Upper lobe of right lung (tissue), 1 donor: ENCODE measurements at places on chromosomes 6 and 20. TPM values are rescaled to one million over a fixed set of nuclear protein-coding genes. Genes with fewer than 3 reads are reported as not detected.

The UBR2 gene
- total RNA-seq = 36.6 TPM

The PROCR gene
- 20.4 TPM for total RNA-seq

The PDE10A gene
- 6.0 TPM for total RNA-seq

The SGK2 gene
- 1.7 TPM for total RNA-seq

The ENPP5 gene
- 7.3 TPM for total RNA-seq

DNA sequence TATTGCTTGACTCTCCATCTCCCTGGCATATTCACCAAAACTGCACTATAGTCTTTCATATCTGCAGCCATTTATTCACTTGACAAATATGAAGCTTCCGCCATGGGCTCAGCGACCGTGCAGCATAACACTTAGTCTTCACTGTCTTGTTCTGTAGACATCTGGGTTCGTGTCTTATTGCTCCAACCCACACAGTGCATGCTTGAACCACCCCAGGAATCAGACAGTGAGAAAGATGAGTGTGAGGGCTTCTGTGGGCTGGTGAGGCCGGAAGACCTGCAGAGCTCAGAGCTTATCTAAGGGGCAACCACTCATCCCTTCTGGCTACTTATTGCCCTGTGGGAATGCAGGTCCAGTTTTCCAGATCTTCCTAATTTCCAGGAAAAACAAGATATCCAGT lies 19.9 kb upstream of the FAM50B start:
- peaks cover 25% of the 10 kb centered on the region for H3K4me1 ChIP-seq
- no peaks in the 10 kb centered on the region for H3K27me3 ChIP-seq
- H3K36me3 ChIP-seq = no peaks in the 10 kb centered on the region
- H3K27ac ChIP-seq = no peak overlapping the region

DNA sequence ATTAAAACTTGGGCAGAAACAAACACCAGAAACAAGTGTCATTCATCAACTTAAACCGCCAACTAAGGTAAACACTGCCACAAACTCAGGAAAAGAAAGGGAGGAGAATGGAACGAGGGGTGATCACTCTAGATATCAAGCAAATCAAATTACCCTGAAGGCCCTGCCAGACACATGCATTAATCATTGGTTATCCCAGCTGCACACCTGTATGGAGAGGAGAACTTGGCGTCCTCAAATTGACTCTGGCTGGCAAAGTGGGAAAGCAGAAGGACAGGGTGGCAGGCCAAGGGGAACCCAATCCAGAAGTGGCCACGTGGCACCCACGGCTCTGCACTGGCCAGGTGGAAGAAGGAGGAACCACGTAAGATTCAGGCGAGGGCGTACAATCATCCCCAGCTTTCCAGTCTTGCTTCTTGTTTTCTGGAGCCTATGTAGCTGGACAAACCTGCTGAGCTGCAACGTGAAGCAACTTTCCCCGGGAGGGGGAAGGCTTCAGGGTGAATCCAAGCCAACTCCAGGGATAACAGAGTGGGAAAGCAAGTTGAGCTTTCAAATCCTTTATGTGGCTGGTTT lies 156.2 kb upstream of the JARID2 start:
- H3K36me3 ChIP-seq = no peaks in the 10 kb centered on the region
- no peak overlapping the region for H3K27ac ChIP-seq
- H3K27me3 ChIP-seq = no peaks in the 10 kb centered on the region
- H3K4me3 ChIP-seq = no peak overlapping the region
- H3K4me1 ChIP-seq = peaks cover 7% of the 10 kb centered on the region

DNA sequence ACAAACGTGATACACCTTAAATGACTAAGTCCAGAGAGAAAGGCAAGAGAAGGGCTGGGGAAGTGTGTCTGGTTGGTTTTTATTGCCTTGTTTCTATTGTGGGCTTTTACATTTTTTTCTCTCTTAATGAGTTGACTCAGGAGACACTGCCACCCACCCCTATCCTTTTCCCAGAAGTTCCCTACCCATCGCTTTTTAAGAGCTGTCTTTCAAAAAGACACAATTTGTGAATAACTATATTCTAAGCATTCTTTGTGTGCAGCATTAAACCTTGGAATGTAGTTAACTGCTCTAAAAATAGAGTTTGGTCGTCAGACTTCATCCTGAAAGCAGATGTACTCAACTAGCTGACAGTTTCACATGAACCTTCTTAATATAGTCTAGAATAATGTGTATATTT lies 174.9 kb downstream of the ISM1 start:
- H3K27ac ChIP-seq = no peak overlapping the region
- no peaks in the 10 kb centered on the region for H3K27me3 ChIP-seq
- no peaks in the 10 kb centered on the region for H3K36me3 ChIP-seq

DNA sequence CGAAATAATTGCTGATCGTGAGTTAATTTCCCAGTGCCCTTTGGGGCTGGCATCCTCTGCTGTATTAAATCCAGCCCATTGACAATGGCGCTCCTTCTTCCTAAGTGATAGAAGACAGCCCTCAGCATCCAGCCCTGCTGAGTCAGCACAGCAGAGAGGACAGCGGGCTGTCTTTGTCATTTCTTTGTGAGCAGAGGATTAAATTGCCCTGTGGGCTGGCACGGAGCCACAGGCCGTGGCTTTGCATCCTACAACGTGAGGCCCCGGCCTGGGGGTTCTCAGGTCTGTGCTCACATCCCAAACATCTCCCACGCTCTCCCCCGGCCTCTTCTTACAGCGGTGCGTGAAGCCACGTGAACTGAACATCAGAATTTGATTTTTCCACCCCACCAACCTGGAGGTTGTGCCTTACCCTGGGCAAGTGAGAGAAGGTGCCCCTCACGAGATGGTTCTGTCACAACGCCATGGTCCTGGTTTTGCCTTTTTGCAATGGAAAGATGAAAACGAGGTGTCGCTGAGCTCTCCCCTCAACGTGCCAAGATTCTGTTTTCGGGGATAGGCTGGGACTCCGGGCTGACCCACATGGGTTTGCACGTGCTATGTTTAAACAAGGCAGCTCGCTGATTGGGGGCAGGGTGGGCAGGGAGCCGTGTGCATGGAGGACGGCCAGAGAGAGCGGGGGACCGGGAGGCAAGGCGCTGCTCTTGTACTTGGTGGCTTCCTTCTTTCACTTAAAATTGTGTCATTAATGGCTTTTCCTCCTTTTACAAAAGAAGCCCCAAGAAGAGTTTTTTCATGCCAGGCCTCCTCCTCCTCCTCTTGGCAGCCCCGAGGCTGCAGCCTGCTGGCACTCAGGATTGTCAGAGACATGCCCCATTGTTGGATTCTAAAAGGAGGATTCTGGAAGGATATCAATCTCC lies 19.5 kb downstream of the CDH4 start:
- DNase-seq = no peak
- H3K27me3 ChIP-seq = peaks cover under 1% of the 10 kb centered on the region
- H3K36me3 ChIP-seq = no peaks in the 10 kb centered on the region
- no peak overlapping the region for H3K4me3 ChIP-seq
- no peaks in the 10 kb centered on the region for H3K4me1 ChIP-seq

GRCh38 chr6:75275067-75275466 lies 9.5 kb downstream of the TMEM30A start:
- DNase-seq = no peak
- no peak overlapping the region for H3K27ac ChIP-seq
- no peak overlapping the region for H3K4me3 ChIP-seq
- peaks cover 5% of the 10 kb centered on the region for H3K36me3 ChIP-seq
- H3K27me3 ChIP-seq = no peaks in the 10 kb centered on the region

- no peaks in the 10 kb centered on the region for H3K27me3 ChIP-seq
- H3K4me3 ChIP-seq = no peak overlapping the region
- no peak overlapping the region for H3K27ac ChIP-seq
- no peaks in the 10 kb centered on the region for H3K36me3 ChIP-seq
- no peak for DNase-seq
Observed at GRCh38 chr6:124057461-124057860, 253.8 kb downstream of the NKAIN2 start.

DNA sequence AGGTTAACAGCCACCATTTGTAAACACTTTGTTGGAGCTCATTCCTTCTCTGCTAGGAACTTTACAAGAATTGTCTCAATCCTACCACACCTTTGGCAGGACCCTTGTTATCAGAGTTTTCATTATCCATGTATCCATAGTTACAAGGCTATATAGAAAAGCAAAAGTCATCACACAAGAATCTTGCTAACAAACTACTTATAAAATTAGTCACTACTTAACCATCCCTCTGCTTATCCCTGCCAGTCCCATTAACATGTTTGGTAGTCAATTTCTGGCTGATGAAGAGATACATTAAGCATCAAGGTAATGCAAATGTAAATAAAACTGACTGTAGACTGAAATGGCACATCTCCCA lies 10.4 kb downstream of the ZSWIM3 start:
- H3K4me3 ChIP-seq = no peak overlapping the region
- no peaks in the 10 kb centered on the region for H3K4me1 ChIP-seq
- DNase-seq = no peak
- H3K27me3 ChIP-seq = no peaks in the 10 kb centered on the region
- no peaks in the 10 kb centered on the region for H3K36me3 ChIP-seq

DNA sequence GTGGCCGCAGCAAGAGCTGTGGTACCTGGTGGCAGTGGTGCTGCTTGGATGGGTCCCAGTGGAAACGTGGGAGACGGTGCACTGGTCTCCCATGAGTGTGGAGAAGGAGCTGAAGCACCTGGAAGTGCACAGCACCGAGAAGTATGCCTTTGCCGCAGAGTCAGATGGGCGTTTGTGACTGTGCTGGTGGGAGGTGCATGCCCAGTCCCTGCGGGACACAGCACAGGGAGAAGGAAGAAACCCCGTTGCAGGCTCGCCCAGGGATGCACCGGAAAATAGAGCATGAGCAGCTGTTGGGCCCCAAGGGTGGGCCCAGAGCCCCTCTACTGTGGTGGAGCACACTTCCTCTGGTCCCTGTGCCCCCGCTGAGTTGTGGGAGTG lies 19.3 kb upstream of the RGS17 start:
- no peaks in the 10 kb centered on the region for H3K27me3 ChIP-seq
- DNase-seq = no peak
- H3K36me3 ChIP-seq = no peaks in the 10 kb centered on the region
- no peak overlapping the region for H3K27ac ChIP-seq
- no peak overlapping the region for H3K4me3 ChIP-seq

DNA sequence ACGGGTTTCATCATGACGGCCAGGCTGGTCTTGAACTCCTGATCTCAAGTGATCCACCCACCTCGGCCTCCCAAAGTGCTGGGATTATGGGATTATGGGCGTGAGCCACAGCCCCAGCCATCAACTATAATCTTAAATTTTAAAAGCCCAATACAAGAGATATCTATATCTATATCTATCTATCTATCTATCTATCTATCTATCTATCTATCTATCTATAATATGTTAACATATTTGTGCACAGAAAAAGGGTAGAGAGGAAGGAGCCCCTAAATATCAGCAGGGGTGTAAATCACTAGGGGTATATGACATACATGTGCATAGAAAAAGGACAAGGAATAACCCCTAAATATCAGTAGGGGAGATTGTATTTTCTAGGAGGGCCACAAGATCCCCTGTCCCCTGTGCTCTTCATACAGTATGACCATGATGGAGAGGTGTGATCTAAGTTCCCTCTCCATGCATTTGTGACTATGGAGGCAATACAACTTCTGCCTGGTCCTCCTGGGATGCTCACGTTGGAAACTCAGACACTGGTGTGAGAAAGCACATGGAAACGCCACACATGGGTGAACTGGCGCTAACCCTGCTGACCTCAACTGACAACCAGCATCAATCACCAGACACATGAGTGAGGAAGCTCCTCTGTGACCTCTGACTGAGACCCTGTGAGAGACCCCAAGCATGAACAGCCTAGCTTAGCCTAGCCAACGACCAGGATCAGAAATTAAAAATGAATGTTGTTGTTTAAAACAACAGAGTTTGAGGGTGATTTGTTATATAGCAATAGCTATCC lies 1.2 kb upstream of the SPATS1 start:
- H3K27ac ChIP-seq = no peak overlapping the region
- H3K27me3 ChIP-seq = peaks cover 12% of the 10 kb centered on the region
- DNase-seq = no peak

DNA sequence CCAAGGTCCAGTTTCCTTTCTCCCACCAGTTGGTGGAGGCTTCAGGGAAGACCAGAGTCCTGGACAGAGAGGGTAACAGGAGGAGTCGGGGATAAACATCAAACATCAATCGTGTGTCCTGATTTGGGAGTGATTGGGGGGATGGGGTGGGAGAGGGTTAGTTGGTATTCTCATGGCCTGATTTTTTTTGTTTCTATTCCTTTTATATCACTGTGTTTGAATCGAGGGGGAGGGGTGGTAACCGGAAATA lies 365 bp upstream of the HSD17B8 start:
- no peaks in the 10 kb centered on the region for H3K27me3 ChIP-seq
- peaks cover 23% of the 10 kb centered on the region for H3K36me3 ChIP-seq
- H3K4me1 ChIP-seq = peaks cover 38% of the 10 kb centered on the region
- DNase-seq = no peak
- peak overlapping the region; percentile 82 for H3K4me3 ChIP-seq

DNA sequence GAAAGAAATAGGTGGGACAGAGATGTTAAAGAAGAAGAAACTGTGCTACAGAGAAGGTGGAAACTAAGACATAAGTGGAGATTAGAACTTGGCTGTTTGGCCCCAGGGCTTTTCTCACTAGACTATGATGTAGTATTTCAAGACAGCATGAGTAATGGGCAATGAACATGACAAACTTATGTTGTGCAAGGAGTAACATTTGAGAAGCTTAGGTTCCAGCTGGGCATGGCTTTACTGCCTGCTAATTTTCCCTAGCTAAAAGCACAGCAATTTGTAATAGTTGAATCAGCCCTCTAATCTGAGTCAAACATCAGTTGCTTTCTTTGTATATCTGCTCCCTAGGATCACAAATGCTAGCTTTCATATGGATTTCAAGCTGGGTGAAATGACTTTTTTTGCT lies 294.3 kb upstream of the BMP2 start:
- H3K4me3 ChIP-seq = no peak overlapping the region
- H3K36me3 ChIP-seq = no peaks in the 10 kb centered on the region
- no peaks in the 10 kb centered on the region for H3K4me1 ChIP-seq

GRCh38 chr20:20713244-20713765 lies 861 bp upstream of the RALGAPA2 start:
- peak overlapping the region; percentile 86 for H3K27ac ChIP-seq
- H3K27me3 ChIP-seq = no peaks in the 10 kb centered on the region
- peak overlapping the region; percentile 74 for H3K4me3 ChIP-seq

DNA sequence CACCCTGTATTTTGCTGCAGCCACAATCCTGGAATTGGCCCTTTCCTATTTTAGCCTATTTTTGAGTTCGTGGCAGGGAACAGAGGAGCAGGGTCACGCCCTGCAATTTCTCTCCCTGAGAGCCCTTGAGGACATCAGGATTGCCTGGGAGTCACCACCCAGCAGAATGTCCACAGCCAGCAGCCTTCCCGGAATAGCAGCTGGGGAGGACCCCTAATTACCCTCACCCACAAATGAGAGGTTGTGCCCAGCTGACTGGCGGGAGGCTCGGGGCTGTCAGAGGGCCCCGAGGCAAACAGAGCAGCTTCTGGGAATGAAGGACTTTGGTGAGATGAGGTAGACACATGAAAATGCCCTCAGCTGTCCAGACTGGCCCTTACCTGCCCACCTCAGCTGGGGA lies 165.1 kb downstream of the PREX1 start:
- DNase-seq = no peak
- no peaks in the 10 kb centered on the region for H3K27me3 ChIP-seq
- H3K4me3 ChIP-seq = no peak overlapping the region
- no peak overlapping the region for H3K27ac ChIP-seq

DNA sequence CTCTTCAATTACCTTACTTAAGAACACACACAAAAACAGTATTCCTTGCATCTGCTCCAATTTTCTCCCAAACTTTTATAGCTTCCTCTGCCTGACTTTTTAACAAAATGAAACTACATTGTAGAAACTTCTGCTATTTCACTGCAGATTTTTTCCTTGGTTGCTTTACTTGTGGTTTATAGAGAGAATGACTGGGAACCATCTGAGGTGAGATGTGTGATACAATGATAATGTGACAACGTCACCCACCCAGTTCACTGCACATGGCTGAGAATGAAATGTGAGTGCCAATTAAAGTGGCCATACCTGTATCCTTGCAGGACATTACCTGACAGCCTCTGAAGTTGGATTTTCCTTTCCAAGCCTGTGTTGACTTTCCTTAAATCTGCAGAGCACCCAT lies 258.4 kb downstream of the CD83 start:
- no peaks in the 10 kb centered on the region for H3K36me3 ChIP-seq
- DNase-seq = no peak
- no peaks in the 10 kb centered on the region for H3K4me1 ChIP-seq
- H3K27ac ChIP-seq = no peak overlapping the region
- H3K4me3 ChIP-seq = no peak overlapping the region
